ENCODE measurements at places on chromosomes 5 and 9.

DNA sequence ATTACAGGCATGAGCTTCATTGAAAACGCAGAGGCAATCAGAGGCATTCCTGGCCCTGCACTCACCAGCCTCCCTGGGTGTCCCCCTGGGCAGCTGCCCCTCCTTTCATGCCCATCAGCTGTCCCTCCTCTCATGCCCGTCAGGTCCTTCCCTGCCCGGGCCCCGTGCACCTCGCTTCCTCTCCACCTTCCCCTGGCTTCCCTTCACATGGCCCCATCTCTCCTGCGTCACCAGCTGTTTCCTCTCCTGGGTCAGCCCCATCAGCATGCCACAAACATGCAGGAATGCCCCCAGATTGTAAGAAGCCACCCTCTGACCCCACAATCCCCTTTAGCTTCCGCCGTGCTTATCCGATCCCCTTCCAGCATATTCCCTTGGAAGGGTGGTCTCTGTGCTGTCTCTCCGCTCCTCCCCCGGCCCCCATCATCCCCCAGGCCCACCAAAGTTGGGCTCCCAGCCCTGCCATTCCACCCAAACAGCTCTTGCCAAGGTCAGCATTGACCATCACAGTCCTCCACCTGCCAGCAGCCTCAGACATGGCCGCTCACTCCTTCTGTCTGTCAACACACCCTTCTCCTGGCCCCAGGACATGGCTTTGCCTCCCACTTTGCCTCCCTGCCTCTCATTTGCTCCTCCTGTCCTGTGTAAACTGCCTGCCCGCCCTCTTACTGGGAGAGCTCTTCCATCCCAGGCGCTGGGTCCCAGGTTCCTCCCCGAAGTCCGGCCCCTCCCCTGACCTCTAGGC, 98.6 kb upstream of the IER5L start:
- no peak for DNase-seq

DNA sequence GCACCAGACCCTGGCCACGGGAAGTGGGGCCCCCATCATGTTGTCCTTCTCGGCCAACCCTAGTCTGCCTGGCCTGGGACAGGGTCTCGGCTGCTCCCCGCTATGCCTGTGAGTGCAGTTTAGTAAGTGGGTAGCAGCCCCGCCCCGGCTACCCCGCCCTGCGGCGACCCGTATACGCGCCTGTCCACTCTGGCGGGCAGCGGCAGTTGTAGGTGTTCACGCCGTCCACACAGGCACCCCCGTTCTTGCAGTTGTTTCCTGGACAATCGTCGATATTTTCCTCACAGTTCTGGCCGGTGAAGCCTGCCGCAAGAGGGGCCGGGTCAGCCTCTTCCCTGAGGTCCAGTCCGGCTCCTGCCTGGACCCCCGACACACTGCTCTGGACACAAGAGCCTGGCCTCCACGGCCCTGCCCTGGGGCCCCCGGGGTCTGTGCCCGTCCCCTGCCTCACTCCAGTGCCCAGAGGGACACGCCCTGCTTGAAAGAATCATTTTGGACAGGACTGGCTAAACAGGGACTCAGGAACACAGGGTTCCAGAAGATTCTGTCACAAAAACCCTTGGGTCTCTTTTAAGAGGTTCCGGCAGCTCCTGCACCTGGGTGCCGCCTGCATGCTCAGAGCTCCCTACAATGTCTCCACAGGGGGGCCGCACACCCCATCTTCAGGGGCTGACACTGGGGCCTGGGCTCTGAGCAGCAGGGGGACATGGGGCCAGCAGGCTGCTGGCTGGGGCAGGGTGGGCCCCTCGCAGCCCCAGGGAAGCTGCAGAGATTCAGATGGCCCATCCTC, 26.4 kb downstream of the NOTCH1 start:
- DNase-seq, result no peak

- DNase-seq, result no peak
Measured at GRCh38 chr5:33806738-33807442, 84.9 kb downstream of the ADAMTS12 start.

- DNase-seq, result no peak
Measured at GRCh38 chr5:133265720-133266526, 214.1 kb downstream of the HSPA4 start.

- DNase-seq, result no peak
Measured at GRCh38 chr5:134528556-134528955, 3.1 kb downstream of the JADE2 start.

GRCh38 chr5:178827636-178828035, 32.1 kb upstream of the ZNF354B start:
- no peak for DNase-seq

DNA sequence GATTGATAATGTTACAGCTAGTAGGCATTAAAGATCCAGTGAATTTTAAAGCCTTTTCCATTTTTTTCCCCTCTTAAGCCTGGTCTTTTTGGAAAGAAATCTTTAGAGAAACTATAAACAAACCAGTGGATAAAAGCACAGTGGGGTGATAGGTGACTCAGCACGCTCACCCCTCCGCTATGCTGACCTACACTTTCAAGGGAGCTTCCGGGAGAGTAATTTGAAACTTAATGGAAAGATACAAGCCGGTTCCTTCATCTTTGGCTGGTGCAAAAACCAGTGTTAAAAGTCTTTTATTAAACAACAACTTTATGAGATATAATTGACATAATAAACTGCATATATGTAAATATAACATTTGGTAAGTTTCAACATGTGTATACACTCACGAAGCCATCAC, 27.0 kb upstream of the ALDOB start:
- no peak for DNase-seq

DNA sequence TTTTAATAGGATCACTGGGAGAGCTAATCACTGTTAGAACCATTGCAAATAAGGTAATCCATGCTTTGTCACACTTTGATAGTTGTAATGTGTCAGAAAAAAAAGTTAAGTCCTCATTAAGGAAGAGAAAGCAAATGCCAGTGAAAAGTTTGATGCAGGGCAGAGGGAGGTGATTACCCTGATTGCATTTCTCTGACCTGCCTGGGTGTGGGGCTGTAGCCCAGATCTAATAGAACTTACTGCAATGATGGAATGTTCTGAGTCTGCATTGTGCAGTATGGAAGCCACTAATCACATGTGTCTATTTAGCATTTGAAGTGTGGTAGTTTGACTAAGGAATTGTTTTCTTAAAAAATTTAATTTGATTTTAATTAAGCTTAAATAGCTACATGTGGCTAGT, 202.7 kb downstream of the ATP10B start:
- no peak for DNase-seq

DNA sequence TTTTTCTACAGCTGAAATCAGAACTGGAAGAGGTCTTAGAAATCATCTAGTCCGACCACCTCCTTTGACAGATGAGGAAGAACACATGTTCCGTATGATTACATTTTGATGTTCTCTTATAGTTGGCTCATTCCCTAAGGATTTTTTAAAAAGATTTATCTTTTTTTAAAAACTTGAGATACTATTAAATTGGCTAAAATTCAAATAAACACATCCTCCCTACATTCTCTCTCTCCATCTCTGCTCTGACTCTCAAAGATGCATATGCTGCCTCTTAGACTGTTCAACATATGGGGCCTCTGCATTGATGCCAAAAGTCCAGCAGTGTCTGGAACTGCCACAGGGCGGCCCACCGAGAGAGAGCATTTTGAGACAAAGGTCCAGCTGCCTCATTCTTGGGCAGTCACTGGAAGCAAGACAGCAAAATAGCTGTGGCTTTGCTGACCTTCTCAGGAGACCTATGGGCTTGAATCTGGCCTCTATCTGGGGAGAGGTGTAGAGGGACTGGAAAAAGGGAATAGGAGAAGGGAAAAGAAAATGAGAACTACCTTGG, 12.8 kb upstream of the TSSK1B start:
- DNase-seq, result no peak

DNA sequence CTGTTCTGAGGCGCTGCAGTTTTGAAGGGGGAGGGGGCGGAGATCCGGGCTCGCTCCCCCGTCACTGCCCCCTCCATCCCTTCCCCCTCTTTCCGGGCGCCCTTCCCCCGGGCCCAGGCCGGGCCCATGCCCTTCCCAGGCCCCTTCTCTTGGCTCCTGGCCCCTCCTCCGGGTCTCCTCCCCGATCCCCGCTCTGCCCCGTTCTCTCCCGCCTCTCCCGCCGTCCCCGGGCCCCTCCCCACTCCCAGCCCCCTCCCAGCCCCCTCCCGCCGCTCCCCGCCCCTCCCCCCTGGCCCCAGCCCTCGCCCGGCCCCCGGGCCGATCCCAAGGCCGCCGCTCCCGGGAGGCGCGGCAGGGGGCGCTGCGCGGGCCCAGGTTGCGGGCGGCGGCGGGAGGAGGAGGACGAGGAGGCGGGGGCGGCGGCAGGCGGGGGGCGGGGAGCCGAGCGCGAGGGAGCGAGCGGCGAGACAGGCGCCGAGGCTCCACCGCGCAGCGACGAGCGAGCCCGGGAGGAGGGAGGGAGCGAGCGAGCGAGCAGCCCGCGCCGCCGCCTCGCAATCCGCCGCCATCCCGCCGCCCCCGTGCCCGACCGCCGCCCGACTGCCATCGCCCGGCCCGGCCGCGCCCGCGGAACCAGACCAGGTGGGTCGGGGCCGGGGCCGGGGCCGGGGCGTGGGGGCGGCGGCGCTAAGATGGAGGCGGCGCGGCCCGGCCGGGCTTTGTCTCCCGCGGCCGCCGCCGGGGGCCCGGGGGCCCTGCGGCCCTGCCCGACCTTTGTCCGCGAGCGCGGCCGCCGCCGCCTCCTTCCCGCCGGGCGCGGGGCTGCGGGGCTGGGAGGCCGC, at the start of gene PRRC2B:
TSS of gene PRRC2B (plus strand) at position 465 of the 842 bp plus-strand sequence. CDS start 36,059 bp downstream, outside the sequence.
- peak; percentile 76 for DNase-seq

GRCh38 chr9:104853159-104853558, 74.8 kb downstream of the ABCA1 start:
- DNase-seq, result no peak

DNA sequence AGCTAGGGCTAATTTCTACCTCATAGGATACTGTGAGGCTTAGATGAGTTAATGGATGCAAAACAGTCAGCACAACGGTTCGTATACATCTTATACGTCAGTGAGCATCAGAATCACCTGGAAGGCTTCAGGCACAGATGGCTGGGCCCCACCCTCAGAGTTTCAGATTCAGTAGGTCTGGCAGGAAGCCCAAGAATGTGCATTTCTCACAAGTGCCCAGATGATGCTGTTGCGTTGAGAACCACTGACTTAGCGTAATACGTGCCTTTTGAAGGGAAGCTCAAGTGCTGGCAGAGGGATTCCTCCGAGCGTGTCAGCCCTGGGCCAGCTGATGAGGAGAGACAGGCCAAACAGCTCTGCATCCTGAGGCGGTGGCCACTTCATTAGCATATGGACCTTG, 117.1 kb upstream of the WWC1 start:
- no peak for DNase-seq

- DNase-seq, result no peak
Measured at GRCh38 chr9:69605406-69605805, 66.8 kb downstream of the APBA1 start.

GRCh38 chr9:15248081-15248480, 58.9 kb downstream of the TTC39B start:
- DNase-seq, result no peak

- no peak for DNase-seq
Measured at GRCh38 chr9:69667306-69667705, 4.9 kb downstream of the APBA1 start.

DNA sequence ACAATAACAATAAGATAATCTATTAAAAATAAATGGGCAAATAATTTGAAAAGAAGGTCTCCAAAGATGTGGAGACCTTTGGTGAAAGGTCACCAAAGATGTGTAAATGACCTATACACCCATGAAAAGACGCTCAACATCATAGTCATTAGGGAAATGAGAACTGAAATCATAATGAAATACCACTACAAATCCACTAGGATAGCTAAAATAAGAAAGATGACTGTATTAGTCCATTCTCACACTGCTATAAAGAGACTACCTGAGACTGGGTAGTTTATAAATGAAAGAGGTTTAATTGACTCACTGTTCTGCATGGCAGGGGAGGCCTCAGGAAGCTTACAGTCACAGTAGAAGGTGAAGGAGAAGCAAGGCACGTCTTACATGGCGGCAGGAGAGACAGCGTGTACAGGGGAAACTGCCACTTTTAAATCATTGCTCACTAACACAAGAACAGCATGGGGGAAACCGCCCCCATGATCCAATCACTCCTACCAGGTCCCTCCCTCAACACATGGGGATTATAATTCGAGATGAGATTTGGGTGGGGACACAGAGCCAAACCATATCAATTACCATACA, 339.6 kb downstream of the ENC1 start:
- DNase-seq, result no peak

DNA sequence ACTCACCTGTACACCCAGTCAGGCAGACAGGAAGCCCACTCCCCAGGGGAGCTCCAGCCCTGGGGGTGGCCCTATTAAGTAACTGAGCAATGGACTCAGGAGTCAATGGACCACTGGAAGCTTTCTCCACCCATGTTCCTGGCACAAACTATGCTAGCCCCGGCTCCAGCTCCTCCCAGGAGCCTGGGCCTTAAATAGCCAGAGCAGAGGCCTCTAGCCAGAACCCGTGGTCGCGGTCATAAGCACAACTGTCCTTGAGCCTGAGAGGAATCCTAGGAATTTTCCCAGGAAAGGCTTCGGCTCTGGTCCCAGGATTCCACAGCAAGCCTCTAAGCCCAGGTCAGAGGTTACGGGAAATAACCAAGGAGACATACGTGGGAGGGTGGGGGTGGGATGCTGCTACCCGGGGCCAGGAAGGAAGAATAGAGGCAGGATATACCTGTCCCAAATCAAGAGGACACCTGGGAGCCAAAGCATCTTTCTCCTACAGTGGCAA, 5.5 kb downstream of the SEPTIN8 start:
- DNase-seq, result no peak

DNA sequence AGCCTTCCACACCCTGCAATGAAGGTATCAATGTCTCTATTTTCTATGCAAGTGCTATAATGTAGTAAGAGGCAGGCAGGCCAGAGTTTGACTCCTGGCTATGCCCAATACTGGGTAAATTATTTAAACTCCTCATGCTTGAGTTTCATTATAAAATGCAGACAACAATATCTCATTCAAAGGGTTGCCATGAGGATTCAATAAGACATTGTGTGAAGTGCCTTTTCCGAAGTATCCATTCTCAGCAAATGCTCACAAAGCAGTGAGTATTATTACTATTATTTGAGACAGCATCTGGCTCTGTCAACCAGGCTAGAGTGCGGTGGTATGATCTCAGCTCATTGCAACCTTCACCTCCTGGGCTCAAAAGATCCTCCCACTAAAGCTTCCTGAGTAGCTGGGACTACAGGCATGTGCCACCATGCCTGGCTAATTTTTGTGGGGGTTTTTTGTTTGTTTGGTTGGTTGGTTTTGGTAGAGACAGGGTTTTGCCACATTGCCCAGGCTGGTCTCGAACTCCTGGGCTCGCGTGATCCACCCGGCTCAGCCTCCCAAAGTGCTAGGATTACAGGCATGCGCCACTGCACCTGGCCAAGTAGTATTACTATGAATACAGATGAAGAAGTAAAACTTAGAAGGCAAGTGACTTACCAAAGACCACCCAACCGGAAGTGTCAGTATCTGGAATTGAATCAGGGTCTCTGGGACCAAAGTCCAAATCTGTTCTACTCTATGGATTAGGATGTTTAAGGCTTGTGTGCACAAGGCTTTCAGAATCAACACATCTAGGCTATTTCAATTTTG, 18.8 kb downstream of the ADAM19 start:
- DNase-seq, result no peak

GRCh38 chr9:4423207-4423610, 67.1 kb upstream of the SLC1A1 start:
- DNase-seq, result no peak

GRCh38 chr9:112404508-112404932, 24.6 kb downstream of the HSDL2 start:
- DNase-seq, result no peak

GRCh38 chr9:129267141-129267540, 89.1 kb upstream of the IER5L start:
- no peak for DNase-seq

GRCh38 chr5:10337986-10338385, 15.5 kb upstream of the MARCHF6 start:
- DNase-seq, result no peak

- DNase-seq, result no peak
Measured at GRCh38 chr9:101408374-101409078, 9.9 kb downstream of the ZNF189 start.
